CD4-positive, alpha-beta T cell treated with Interleukin-2 at 100 ng/mL for 4 hours (primary cell): ENCODE measurements at places on chromosomes 13 and 19.

GRCh38 chr19:51816711-51817110 lies 21.8 kb downstream of the FPR3 start:
- DNase-seq, result no peak

GRCh38 chr13:97468331-97468730 lies 34.4 kb downstream of the RAP2A start:
- no peak for DNase-seq

- DNase-seq, result no peak
Measured at GRCh38 chr19:16297575-16298178, 26.9 kb upstream of the KLF2 start.

DNA sequence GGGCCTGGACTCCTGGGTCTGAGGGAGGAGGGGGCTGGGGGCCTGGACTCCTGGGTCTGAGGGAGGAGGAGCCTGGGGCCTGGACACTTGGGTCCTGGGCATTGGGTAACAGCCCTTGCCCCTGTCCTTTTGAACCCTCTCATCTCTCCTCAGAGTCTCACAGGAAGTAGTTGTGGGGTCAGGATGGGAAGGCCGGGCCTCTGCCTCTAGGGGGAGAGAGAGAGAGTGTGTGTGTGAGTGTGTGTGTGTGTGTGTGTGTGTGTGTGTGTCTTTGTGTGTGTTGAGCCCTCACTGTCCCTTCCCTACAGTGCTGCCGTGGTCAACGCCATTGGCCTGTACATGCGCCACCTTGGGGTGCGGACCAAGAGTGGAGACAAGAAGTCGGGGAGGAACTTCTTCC lies 10.9 kb downstream of the ARHGEF1 start:
- DNase-seq, result no peak

GRCh38 chr19:7905859-7906258 lies 2.2 kb downstream of the MAP2K7 start:
- no peak for DNase-seq

- DNase-seq, result no peak
Measured at GRCh38 chr19:11088506-11089253, 583 bp upstream of the LDLR start.

DNA sequence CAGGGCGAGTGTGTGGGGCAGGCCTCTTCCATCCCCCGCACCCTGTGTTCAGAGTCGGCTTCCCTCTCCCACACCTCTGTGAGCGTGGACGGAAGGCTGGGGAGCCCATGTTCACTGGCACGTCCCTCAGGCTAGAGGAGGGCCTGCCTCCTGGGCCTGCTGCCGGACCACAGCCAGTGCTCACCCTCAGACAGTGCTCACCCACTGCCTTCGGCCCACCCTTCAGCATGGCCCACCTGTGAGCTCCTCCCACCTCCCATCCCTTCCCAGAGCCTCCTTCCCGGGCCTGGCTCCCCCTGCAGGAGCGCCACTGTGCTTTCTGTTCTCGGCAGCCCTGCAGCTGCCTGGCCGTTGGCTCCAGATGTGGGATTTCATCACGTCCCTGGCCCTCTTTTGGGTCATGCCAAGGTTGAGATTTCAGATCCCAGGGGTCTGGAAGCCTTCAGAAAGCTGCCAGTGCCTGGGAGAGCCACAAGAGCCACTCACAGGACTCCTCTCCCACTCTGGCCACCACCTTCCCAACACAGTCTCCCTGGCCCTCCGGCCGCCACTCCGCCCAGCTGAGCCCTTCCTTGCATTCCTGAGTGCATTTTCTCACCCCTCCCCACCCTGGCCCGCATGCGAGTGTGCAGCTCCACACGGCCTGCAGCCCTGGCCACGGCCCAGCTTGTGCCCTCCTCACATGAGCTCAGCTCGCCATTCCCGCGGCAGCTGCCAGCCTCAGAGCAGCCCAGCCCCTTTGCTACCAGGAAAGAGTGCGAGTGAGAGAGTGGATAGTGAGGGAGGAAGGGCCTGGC lies 25.3 kb downstream of the CAPN12 start:
- DNase-seq, result no peak
